ENCODE measurements at places on chromosomes 3 and 15.

- no peak for DNase-seq
Measured at GRCh38 chr3:117407317-117407716, 697.7 kb downstream of the TUSC7 start.

GRCh38 chr3:42999212-42999611, 20.1 kb downstream of the GASK1A start:
- no peak for DNase-seq

DNA sequence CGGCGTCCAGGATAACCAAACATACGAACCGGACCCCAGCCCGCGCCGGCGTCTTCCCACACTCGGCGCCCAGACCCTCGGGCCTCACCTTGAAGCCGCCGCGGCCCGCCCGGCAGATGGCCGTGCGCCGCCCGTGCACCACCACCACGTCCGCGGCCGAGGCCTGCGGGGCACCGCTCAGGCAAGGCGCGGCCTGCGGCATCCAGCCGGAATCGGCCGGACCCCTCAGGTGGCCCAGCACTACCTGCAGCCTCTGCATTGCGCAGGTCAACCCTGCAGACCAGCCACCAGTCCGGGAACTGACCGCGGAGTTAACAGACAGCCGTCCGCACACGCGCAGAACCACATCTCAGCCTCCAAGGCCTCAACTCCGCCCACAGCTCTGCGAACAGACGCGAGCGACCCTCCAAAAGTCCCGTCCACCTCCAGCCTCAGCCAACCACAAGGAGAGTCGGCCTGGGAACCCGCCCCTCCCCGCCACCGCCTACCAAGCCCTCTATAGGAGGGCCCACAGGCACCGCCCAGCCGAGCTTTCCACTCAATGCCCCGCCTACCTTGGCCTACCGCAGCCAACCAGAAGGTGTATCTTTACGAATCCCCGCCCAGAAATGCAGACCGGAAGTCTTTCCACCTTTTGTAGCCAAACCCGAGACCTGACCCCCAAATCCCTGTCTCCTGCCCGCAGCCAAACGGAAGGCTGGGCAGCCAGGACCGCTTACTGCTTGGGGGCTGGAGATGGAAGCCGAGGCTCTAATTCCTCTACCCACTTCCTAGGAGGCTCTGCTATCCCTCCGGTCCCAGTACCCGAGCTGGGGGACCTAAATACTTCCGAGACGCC, at the start of gene ACAA1:
Gene ACAA1, minus strand, starts transcription at position 351 of the 838 bp plus-strand sequence. Its CDS starts 92 bp downstream, at position 259.
- peak; percentile 93 for DNase-seq

- no peak for DNase-seq
Measured at GRCh38 chr15:68154923-68155559, 50.1 kb downstream of the CALML4 start.

DNA sequence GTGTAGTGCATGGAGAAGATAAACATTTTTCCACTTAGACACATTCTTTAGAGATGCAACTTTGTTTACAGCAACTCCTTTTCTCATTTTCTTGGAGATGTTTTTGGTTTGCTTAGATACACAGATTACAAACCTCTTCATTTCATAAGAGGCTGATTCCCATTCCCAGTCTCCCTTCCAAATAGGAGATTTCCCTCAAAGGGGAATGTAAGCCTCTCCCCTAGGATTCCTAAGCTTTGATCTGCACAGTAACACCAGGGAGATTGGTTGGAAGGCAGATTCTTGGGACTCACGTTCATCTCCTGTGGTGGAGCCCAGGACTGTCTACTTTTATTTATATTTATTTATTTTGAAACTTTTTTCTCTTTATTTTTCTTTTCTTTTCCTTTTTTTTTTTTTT, 63.2 kb downstream of the MCTP2 start:
- no peak for DNase-seq

- DNase-seq: no peak
Measured at GRCh38 chr3:111260878-111261277, 189.3 kb downstream of the NECTIN3 start.

DNA sequence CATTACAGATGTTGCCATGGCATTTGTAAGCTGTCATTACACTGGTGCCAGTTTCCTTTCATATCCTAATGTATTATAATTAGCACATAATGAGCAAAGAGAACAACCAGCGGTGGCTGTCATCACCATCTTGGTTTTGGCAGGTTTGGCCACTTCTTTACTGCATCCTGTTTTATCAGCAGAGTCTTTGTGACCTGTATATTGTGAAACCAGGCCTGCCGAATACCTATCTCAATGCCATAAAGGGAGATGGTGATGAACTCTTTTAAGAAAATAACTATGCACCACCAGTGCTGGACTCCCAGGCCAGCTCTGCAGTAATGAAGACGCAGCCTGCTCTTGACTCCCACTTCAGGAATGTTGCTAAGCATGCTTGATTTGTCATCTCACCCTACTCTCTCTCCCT, 458.1 kb upstream of the NR2F2 start:
- no peak for DNase-seq

DNA sequence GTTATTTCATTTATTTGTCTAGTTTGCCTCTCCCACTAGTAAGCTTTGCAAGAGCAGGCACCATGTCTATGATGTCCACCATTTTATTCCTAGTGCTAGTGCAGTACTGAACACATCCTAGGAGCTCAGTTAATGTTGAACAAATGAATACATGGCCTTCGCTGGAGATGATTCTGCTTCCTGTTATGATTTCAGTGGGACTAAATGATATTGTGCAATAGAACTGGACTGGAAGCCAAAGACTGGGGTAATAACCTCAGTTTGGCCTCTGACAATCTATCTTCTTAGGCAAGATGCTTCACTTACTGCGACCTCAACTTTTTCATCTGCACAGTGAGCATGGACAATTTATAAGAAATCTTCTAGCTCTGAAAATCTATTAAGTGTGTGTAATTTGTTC, 191.3 kb downstream of the ADAMTSL3 start:
- no peak for DNase-seq

DNA sequence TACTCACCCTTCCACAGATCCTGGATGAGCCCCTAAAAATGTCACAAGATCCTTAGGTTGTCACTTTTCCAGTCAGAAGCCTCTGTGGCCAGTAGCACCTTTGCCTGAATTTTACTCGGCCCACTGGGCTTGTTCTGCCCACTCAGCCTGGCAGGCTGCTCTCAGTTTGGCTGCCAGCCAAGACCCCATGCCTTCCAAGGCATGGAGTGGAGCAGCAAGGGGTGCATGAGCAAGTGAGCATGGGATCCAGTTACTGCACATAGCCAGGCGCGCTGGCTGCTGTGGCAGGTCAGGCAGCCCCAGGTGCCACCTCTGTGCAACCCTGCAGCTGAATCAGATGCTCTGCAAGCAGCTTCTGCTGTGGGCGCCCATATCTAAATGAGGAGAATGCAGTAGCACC, 79.3 kb downstream of the CGGBP1 start:
- no peak for DNase-seq

GRCh38 chr3:172787746-172788145, 37.2 kb downstream of the ECT2 start:
- DNase-seq: no peak

DNA sequence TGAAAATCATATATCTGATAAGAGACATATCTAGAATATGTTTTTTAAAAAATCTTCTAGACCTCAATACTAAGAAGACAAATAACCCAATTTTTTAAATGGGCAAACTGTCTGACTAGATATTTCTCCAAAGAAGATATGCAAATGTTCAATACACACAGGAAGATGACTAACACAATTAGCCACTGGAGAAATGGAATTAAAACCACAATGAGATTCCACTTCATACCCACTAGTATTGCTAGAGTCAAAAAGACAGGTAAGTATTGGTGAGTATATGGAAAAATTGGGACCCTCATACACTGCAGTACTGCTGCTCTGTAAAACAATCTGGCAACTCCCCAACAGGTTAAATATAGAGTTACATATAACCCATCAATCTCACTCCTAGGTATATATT, 33.1 kb upstream of the TOPAZ1 start:
- DNase-seq: no peak

DNA sequence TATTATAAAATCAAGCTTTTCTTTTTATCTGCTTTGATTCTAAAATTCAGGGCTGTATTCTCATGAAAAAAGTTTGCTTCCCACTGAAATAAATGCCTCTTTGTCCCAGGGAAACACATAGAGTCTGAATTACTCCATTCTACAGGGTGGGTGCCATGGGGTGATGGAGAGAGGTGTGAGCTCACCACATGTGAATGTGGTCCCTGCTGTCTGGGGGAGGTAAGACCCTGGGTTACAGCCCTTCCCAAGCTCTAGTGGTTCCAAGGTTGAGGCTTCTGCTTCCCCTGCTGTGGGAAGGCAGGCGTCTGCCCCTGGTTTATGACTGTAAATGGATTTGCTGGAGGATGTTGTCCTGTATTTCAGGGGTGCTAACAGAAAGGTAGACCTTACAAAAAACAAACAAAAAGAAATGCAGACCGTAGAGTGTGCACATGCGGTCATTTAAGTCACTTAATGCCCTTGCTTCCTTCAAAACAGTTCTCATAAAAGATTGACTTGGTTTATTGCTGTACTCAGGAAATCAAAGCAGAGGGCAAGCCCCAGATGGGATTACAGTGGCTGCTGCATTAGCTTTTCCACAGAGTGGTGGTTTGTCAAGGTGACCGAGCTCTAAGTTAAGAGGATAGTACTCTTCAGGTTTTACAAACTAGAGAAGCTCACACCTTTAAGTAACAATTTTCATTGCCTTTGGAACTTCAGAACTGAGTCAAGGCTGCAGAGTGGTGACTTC, 49.2 kb downstream of the CTDSPL start:
- no peak for DNase-seq

- DNase-seq: no peak
Measured at GRCh38 chr3:30426293-30426993, 180.0 kb upstream of the TGFBR2 start.

DNA sequence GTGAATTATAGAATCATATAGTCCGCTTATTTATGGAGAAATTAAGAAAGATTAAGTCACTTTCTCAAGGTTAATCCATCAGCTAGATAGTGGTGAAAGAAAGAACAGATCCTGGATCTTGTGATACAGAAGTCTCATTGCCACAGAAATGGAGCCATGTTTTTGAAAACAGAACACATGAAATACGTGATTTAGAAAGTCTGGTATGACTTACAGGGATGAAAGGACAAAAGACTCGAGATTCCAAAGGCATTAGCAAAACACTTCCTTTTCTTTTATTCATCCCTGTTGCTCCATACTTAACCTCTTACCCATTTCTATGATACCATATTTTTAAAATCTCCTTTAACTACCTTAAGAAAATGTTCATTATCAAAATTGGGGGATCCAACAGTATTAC, 40.0 kb upstream of the TEX9 start:
- no peak for DNase-seq

- DNase-seq: no peak
Measured at GRCh38 chr3:23835087-23835486, 29.3 kb downstream of the UBE2E1 start.

DNA sequence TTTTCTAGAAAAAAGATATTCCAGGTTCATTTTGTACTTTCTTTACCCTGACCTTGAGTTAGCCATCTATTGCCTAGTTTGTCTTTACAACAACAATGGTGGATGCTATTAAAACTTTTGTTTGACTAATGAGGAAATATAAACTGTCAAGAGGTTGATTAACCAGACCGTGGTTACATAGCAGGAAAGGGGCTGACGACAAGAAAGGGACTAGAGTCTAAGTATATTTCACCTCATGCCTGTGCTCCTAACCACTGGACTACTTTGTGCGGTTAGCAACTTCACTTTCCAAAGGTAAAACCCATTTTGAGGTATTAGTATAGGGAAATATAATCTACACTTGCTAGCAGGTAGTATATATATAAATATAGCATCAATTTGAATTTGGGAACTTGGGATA, 327.1 kb downstream of the SATB1 start:
- no peak for DNase-seq

- no peak for DNase-seq
Measured at GRCh38 chr15:101554115-101554915, 64.8 kb upstream of the PCSK6 start.

DNA sequence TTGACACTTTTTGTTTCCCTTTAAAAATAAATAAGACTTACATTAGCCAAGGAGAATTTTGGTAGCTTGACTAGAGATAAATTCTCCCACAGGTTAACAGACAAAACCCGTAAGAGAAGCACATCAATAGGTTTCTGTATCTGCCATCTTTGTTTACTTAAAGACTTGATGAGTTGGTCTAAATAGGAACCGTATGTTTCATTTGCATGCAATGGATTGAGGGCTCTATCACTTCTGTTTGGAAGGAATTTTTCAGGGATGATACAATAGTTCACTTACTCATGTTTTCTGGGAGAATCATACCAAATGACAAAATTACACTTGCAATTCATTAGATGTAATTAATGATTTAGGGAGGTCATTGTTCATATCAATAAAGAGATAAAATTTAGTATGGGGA, 631.5 kb upstream of the NR2F2 start:
- DNase-seq: no peak

DNA sequence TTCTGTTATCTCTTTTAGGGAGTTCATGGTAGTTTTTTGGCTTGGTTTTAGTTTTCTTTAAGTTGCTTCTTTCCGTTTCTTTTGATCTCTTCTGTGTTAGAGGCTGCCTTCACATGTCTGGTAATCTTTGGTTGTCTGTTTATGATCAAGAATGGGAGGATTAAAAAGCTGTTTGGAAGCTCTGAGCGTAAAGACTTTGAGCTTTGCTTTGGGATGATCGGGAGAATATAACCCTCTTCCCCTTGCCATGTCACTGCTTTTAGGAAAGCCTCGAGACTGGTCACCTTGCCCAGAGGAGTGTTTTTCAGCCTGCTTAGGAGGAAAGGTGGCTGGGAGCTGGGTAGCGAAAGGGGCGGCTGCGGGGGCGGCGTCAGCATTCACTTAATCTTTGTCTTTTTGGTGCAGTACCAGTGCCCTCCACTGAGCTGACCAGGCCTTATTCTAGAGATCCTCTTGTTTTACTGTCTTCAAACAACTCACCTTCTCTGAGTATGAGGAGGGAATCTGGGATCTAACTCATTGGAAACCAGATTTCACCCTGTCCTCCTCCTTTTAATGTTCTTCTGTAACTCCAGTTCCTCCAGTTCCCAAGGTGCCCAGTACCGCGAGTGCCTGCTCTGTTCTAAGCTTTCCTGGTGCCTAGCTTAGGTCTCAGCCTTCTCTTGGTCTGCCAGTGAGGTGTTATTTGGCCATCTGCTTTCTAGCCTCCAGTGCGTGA, 15.5 kb downstream of the TATDN2 start:
- DNase-seq: peak; percentile 57

GRCh38 chr3:51670823-51671733, at the start of gene TEX264:
TEX264 (plus strand) TSS chr3:51671252; CDS start chr3:51674305, 3,053 bp downstream.
- peak; percentile 84 for DNase-seq

DNA sequence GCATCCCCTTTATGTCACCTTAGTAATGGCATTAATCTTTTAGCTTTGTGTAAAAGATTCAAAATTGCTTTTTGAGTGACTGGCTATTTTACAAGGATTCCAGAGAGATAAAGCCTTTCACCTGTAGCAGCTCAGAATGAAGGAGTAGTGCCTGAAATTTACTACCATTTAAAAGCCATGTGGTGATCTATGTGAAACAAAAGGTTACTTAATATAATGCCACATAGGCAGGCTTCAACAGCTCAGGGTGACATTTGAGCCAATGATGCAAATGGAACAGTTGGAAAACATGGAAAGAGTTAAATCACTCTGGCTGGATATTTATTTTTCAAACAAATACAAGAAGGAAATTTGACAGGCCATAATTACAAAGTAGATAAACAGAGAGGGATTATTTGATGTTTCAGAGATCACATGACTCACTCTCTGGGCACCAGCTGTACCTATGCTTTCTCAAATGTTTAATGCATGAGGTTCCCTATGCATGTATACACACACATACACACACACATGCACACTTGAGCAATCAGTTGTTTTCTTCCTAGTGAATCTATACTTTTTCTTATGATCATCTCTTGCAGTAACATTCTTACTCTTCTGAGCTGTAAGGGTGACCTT, 171.5 kb downstream of the ZMAT3 start:
- DNase-seq: no peak

GRCh38 chr15:57732526-57733331, 26.2 kb downstream of the POLR2M start:
- peak; percentile 13 for DNase-seq

GRCh38 chr3:131158434-131158833, 131.8 kb downstream of the NEK11 start:
- DNase-seq: no peak
